Right forelimb (tissue), 1 donor: ENCODE measurements at places on chromosomes 6 and 20.

DNA sequence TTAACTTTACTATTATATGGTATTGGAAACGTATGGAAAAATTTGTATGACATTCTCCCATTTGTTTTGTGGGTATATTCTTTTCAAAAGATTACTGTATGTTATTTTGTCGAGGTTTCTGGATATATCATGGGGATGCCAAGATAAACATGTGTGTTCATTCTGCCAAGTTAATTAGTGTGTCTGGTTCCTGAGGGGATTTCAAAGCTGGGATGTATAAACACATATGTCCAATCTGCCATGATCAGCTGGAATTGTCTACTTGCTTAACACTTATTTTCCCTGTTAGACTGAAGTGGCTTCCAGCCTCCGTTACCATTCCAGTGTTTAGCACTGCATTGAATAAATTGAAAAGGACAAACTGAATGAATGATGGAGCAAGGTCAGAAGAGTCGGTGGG is 86.2 kb downstream of the DNAH8 start:
- DNase-seq, result no peak

- no peak for DNase-seq
These were observed 74.2 kb downstream of the TOX2 start for GRCh38 chr20:43988867-43989266.

- DNase-seq, result no peak
These were observed 769 bp upstream of the TRPC4AP start for GRCh38 chr20:35093267-35093884.

DNA sequence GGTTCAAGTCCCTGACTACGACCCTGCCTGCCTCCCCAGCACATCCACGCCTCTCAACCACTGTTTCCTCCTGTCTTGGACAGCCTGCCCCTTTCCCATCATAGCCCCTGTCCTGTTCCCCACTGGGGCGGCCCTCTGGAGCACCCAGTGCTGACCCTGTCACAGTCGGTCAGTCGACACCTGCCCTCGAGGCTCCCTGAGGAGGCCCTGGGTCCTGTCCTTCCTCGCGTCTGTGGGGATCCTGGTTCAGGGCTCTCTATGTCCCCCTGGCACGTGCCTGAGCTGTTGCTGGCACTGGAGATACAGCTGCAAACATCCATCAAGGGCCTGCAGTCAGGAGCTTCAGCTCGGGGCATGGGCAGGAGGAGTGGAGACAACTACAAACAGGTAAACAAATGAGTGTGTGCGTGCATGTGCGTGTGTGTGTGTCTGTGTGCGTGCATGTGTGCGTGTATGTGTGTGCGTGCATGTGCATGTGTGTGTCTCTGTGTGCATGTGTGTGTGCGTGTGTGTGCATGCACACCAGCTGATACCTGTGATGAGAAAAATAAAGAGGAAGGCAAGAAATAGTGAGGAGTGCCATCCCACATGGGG is 132.8 kb downstream of the PHACTR3 start:
- DNase-seq, result no peak

DNA sequence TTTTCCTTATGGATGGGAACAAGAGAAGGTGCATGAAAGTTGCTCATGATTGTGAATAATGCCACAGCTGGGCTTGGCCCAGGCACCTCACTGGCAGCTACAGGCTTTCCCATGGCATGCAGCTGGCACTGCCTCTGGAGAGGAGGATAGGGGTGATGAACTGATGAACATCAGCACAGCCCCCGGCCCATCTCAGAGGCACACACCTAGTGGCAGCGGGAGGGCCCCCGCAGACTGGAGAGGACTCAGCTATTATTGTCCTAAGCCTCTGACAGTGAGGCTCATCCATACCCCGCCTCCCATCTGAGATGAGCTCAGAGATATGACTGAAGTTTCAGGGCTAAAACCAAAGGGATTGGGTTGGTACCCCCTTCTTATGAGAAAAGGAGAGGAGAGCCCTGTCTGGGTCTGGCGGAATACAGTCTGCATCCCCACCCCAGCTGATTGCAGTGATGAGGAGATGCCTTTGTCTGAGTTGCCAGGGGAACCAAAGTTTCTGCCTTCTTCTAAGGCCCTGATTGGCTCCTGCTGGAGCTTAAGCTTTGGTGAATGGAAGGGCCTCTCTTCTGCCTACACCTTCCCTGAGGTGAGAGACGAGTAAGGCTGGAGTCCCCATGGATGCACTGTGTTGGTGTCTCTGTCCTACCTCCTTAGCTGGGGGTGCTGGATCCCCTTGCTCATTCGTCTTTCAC is 27.6 kb upstream of the EPB41L1 start:
- no peak for DNase-seq

DNA sequence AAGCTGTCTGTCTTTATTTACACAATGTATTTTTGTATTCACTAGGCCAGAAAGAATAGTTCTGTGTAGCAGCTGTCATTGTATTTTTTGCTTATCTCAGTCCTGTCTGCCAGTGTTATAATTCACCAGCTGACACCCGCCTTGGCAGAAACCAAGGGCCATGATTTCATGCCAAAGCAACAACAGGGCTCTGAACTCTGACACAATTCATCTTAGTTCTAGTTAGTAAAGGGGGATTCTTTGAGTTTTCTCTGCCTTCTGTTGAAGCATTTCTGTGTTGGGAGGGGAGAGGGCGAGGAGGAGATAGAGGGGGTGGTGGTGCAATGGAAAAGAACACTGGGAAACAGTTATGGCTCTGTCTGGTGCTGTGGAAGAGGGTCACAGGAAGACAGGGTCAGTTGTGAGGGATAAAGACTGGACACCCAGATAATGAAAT is 684.6 kb upstream of the MARCKS start:
- DNase-seq, result peak; percentile 58

- no peak for DNase-seq
These were observed 63.5 kb upstream of the DEFB112 start for GRCh38 chr6:50112981-50113857.

- no peak for DNase-seq
These were observed 546.2 kb downstream of the MEI4 start for GRCh38 chr6:78199044-78199443.

DNA sequence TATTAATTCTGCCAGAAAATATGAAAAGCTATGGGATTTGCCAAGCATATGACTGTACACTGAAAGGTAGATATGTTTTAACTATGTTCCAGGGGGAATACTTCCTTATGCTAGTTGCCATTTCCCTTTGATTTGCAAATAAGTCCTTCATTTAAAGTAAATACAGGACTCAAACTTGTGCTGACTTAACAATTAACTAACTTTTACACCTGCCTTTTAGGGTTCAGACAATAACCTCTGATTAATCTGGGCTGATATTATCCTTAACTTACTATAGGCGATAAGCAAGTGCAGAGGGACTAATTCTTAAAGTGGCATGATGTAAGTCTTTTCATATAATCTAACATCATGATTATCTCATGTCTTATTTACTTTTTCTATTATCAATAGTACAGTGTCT is 143.1 kb downstream of the AHI1 start:
- no peak for DNase-seq

- DNase-seq, result no peak
These were observed 12.1 kb downstream of the LGSN start for GRCh38 chr6:63307581-63308246.

DNA sequence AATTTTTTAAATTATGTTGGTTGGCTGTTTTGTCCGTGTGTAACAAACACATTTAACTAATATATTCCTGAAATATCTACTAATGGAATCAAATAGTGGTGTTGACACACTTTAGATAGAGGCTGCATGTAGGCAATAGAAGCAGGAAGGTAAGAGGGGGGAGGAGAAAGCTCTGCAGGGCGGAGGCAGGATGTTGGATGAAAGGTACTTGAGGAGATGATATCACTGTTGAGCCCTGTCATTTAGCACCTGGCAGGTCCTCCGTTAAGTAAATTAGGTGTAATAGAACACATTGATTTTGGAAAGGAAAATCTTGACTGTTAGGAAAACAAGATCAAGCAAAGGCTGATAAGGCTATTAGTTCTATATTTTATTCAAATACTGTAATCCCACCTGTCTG is 618.7 kb downstream of the PKHD1 start:
- no peak for DNase-seq

DNA sequence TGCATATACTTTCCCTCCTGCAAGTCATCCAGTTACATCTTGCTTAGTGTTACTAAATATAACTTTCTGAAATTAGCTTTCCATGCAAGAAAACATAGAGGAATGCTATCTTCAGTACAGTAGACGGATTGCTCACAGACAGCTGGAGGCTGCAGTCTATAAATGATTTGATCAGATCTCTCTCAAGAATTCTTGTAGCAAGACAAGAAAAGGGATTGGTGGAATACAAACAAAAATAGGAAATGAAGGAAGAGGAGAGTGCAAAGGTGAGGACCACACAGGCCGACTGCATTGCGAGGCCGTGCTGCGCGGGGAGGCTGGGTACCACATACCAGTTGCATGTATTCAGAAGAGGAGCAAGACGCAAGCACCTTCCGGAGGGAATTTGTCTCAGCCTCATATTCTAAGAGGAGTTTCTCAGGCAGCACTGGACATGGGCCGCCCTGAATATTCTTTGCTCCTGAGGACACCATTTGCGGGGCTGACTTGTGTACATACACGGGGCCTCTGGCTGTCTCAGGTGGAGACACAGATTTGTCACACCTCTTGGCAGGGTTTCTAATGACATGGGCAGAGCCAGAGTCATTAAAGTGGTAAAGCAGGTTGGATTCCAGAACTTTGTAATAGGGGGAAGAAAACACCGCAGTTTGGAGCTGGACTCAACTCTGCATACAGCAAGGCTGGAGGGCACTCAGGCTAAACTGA is 22.7 kb upstream of the KIF25 start:
- no peak for DNase-seq

DNA sequence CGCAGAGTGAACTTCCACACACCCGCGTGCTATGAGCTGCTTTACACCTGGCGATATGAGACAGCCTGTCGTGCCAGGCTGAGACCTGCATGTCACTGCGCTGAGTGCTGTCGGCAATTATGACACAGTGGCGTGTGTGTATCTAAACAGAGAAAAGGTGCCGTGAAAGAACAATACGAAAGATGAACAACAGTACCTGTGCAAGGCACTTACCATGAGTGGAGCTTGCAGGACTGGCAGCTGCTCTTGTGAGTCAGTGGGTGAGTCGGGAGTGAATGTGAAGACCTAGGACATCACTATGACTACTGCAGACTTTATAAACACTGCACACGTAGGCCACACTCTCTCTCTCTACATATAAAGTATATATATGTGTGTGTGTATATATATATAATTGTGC is 68.5 kb upstream of the DUSP22 start:
- no peak for DNase-seq

DNA sequence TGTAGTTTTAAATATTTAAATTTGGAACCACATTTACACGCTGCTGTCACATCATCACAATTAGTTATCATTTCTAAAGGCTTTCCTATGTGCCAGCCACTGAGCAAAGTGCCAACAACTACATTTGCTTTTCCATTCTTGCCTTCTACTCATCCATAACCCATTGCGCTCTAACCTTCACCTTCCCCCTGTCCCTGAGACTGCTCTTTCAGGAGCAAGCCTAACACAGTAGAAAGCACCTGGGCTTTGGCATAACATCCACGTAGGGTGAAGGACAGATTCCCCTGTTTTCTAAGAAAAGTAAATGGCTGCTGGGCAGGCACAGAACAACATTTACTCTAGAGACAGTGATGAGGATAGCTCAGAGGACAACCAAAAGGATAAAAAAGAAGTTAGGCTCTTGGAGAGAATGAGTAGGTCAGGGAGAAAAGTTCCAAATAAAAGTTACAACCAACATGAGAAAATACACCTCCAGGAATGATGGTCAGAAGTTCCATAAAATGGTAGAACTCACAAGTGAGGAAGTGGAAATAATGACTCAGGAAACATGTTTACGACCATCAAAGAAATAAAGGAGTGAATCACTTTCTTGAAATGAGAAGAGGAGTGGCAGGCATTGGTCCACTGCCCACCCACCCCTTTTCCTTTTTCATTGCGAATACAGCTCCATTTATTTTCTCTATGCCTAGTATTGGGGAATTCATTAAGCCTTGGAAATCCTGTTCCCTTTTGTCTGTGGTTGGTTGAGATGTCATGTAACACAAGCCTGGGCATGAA is 77.2 kb downstream of the PFDN4 start:
- DNase-seq, result no peak

DNA sequence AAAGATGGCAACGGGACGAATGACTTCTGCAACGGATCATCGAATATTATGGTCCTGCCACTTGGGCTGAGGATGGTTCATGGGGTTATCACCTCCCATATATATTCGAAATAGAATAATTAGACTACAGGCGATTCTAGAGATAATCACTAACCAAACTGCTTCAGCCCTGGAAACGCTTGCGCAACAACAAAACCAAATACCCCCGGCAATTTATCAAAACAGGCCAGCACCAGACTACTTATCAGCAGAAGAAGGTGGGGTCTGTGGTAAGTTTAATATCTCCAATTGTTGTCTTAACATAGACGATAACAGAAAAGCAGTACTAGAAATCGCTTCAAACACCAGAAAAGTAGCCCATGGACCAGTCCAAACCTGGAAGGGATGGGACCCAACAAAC is 31.0 kb upstream of the ULBP3 start:
- DNase-seq, result no peak

DNA sequence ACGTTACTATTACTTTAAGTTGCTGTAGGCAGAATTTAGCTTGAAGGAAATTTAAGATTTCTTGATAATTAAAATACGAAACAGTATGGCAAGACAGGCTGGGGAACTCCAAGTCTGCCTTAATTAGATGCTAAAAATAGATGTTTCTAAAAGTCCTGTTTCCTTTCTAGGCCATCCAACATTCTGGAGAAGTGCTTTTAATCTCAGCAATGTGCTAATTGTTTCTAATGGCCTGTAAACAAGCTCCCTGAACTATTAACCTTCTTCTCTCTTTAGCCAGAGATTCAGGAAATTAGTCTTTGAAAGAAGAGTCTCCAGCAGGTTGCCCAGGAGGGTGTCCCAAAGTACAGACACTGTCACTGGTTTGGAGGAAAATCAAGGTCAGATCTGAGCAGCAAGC is 677.3 kb upstream of the AGPAT4 start:
- DNase-seq, result no peak

GRCh38 chr20:2114990-2115681 is 13.5 kb downstream of the STK35 start:
- DNase-seq, result no peak

GRCh38 chr6:10977231-10977968 is 66.7 kb downstream of the ELOVL2 start:
- no peak for DNase-seq

GRCh38 chr6:140537834-140538705 is 1163.6 kb upstream of the CITED2 start:
- peak; percentile 43 for DNase-seq

- no peak for DNase-seq
These were observed 14.3 kb downstream of the KIF13A start for GRCh38 chr6:17972978-17973622.

DNA sequence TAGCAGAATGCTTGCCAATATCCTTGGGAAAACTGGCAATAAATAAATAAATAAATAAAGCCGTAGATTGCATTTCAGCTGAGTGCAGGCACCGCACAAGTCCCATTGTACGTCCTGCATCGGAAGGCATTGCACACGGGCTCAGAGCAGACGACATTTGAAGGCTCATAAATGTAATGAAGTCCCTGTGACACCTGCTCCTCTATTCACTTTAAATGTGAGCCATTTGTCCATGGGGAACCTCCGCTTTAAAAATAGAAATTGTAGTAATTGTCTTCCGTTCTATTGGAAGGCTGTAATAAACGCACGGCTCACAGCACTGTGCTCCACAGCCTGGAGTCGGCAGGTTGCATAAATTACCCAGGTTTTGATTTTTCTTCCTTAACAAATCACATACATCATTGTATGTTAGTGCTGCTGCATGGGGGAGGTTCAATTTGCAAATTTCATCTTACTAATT is 32.6 kb downstream of the MYT1 start:
- DNase-seq, result no peak

- no peak for DNase-seq
These were observed 1830.0 kb upstream of the DEFB115 start for GRCh38 chr20:29427201-29428060.

GRCh38 chr6:166715065-166715464 is 88.0 kb upstream of the RPS6KA2 start:
- DNase-seq, result no peak
